ENCODE measurements at places on chromosomes 16 and 17.

- no peak for DNase-seq
These were observed 2.0 kb upstream of the HSD17B2 start for GRCh38 chr16:82033006-82033405.

GRCh38 chr17:6487251-6488007, 43.2 kb downstream of the PIMREG start:
- DNase-seq = no peak

DNA sequence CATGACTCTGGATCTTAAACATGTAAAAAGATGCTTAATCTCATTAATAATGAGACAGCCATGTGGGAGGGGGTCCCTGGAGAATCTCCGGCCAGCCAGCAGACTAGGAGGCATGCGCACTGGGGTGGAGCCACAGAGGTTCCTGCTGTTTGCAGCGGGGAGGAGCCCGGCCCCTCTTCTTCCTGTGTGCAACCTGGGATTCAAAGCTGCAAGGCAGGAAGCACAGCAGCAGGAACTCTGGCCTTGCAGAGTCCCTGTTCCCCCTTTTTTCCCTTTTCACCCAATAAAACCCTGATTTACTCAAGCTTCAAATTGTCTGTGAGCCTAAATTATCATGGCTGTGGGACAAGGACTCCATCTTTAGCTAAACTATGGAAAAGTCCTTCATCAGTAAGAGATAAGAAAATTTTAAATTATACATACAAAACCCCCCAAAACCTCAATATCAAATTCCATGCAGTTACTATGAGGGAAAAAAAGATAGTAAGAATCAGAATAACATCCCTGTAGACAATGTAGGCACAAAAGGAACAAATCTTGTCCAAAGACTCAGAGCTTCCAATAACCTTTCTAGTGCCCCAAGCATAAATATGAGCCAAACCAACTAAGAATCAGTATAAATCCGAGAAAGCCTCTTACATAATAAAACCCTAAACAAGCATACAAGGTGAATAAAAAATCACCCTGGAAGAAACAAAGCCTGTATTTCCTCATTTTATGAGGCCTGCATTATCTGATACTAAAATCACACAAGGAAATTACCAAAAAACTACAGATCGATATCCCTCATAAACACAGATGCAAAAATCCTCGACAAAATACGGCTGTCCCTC, 12.1 kb downstream of the CFDP1 start:
- DNase-seq = no peak

DNA sequence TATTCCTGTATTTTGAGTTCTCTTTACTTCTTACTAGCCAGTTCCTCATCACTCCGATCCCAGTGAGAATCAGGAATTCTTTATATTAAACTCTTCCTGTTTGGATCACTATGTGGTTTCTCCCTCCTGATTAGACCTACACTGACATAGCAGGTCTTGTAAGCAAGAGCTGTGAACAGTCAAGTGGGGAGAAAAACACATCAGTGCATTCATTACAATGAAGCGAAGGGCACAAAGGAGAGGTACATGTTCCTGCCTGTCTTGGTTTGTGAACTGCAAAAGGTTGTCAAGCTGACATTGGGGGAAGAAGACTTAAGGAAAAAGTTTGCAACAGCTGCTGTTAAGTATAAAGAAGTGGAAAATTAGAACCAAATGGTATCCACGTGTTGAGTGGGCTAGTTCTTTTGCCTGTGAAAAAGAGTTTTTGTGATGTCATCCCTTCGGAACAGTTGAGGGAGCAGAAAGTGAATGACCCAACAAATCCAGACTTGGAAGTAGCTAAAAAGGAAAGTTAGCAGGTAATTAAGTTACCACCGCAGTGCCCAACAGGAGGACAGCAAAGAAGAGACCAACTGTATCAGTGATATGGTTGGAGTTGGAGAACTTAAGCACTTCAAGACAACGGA, 23.0 kb upstream of the TRIM25 start:
- no peak for DNase-seq

DNA sequence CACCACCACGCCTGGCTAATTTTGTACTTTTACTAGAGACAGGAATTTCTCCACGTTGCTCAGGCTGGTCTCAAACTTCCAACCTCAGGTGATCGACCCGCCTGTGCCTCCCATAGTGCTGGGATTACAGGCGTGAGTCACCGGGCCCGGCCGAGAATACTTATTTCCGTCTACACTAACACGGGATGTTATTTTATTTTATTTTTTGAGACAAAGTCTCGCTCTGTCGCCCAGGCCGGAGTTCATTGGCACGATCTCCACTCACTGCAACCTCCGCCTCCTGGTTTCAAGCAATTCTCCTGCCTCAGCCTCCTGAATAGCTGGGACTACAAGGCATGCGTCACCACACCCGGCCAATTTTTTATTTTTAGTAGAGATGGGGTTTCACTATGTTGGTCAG, 9.5 kb upstream of the PDXDC1 start:
- DNase-seq = no peak

DNA sequence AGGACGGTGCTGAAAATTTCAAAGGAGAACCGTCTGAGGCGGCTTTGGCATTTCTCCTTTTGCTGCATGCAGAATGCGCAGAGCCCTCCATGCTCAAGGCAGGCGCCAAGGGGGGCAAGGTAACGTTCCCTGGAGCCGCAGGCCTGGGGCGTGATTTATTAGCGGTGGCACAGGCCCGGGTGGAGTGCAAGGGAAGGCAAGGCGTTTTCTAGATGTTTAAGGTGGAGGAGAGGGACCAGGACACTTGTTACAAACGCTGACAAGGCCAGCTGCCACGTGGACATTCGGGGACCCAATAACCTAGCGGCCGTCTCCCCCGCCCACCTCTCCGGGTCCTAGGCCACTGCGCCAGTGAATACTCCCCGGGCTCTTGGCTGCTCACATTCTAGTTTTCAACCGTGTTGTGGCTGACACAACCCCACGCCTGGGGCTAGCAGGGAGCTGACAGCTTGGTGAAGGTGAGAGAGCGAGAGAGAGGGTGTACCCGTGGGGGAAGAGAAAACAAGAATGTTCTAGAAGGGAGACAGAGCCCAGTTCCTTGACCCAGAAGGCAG, 250.1 kb downstream of the C16orf95 start:
- no peak for DNase-seq

DNA sequence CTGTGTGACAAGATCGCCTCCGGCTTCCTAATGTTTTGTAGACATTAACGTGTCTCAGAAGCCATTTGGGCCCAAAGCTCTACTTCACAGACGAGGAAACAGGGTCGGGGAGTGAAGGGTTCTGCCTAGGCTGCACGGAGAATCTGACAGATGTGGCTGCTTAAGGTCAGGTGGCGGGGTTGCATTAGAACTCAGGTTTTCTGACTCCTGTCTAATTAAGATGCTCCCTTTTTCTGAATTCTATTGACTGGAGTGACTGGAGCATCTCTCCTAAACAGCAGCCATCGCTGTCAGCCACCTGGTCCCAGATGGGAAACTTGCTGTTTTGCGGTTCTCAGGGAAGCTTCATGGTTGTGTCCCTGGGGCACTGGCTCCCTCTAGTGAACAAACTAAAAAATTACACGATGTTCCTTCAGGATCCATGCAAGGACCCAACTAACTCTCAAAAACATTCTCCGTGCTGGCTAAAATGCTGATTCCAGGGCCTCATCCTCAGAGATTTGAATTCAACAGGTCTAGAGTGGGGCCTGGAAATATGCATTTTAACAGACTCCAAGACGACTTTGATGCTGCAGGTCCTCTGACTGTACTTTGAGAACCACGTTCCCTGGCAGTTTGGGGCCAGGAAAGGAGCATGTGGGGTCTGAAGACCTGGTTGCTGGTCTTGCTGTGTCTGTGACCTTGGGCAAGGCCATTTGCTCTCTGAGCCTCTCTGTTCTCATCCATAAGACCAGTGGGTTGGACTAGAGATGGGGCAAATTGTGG, 117.4 kb downstream of the IRF8 start:
- DNase-seq = peak; percentile 52

DNA sequence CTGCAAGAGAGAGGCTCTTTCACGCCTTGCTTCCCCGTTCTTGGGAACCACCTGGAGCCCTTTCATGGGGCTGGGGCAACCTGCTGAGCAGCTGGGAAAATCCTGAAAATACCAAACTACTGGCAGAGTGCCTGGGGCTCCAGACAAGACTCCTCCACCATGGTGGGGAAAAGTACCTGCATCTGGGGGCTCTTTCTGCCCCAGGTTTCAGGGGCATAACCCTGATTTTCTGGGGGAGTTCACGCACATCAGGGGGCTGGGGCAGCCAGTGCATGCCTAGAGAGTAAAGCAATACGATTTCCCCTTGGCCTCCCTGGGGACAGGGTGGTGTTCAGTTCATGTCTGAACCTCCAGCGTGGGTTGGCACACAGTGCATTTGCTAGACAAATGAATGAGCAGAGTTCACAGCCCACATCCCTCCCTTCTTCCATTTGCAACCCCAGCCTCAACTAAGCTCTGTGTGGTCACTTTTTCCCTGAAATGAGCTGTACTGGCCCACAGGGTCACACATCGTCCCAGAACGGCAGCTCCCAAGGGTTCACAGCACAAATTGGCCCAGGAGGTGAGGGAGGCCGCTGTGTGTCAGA, 5.2 kb upstream of the CDC42EP4 start:
- DNase-seq = no peak

DNA sequence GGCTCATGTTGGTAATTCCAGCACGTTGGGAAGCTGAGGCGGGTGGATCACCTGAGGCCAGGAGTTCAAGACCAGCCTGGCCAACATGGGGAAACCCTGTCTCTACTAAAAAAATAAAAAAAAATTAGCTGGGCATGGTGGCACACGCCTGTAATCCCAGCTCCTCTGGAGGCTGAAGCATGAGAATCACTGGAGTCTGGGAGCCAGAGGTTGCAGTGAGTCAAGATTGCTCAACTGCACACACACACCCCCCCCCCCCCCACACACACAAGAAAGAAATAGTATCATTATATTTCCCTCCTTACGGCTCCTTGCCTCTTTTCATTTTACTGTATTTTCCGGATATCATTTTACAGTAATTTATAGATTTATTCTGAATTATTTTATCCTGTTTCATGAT, 963.1 kb upstream of the GOT2 start:
- DNase-seq = no peak
